T-helper 2 cell treated with Interferon-gamma antibody and Interleukin-4, amounts not matched to agents 5 μg/mL and 100 μg/mL, for 36 hours (primary cell): ENCODE measurements at places on chromosomes 7 and 10.

DNA sequence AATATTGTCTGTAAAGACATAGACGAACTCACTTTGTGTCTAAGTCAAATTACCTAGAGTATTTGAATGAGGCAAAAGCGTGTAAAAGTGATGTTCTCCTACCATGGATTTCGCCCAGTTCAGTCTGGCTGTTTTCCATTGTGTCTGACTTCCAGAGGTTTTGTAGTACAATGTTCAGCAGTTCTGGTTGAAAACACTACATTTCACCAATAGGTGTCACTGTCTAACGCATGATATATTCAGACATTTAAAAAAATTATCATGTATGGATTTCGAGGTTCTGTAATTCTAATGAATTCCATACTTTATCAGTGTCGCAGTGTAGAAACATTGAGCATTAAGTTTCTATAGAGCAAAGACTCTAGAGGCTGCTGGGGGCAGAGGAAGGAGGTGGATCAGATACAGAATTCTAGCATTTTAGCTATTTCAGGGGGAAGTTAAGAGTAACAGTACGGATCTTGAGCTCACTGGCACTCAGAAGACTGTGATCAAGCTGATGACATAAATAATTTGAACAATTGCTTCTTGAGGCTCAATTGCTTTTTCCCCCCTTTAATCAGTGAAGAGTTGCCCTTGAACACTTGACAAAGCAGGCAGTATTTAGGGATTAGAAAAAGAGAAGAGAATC is 196.9 kb upstream of the RHOBTB1 start:
- H3K36me3 ChIP-seq: no peaks in the 10 kb centered on the region
- peaks cover 1% of the 10 kb centered on the region for H3K4me1 ChIP-seq
- no peak overlapping the region for H3K4me3 ChIP-seq

GRCh38 chr10:5442065-5442989 is 30.0 kb downstream of the NET1 start:
- no peak for DNase-seq
- no peaks in the 10 kb centered on the region for H3K27me3 ChIP-seq
- peaks cover 47% of the 10 kb centered on the region for H3K4me1 ChIP-seq
- H3K27ac ChIP-seq: peak overlapping the region; percentile 55

GRCh38 chr10:101906586-101907183 is 63.1 kb upstream of the KCNIP2 start:
- H3K27me3 ChIP-seq: no peaks in the 10 kb centered on the region
- H3K4me1 ChIP-seq: peaks cover 5% of the 10 kb centered on the region
- no peak for DNase-seq
- H3K36me3 ChIP-seq: peaks cover 2% of the 10 kb centered on the region

DNA sequence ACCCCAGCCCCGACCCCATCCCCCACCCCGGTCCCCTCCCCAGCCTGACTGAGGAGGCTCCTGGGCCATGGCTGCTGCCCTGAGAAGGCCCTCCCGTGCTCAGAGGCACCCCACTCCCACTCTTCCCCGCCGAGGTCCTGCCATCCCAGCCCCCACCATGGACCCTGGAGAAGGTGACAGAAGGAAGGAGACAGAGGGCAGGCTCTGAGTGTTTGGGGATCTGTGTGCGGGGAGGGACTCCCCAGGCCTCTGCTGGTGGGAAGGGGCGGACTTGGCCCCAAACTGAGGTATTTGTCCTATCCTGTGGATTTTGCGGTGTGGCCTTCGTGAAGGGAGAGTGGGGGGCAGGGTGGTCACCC is 53.4 kb downstream of the PWWP2B start:
- no peak overlapping the region for H3K27ac ChIP-seq
- no peaks in the 10 kb centered on the region for H3K27me3 ChIP-seq
- no peak overlapping the region for H3K4me3 ChIP-seq

- no peak overlapping the region for H3K27ac ChIP-seq
- H3K36me3 ChIP-seq: peaks cover 3% of the 10 kb centered on the region
- peaks cover 25% of the 10 kb centered on the region for H3K4me1 ChIP-seq
- H3K27me3 ChIP-seq: peaks cover 9% of the 10 kb centered on the region
- no peak for DNase-seq
- H3K4me3 ChIP-seq: no peak overlapping the region
Observed at GRCh38 chr10:88964869-88965415, 12.4 kb upstream of the ACTA2 start.

DNA sequence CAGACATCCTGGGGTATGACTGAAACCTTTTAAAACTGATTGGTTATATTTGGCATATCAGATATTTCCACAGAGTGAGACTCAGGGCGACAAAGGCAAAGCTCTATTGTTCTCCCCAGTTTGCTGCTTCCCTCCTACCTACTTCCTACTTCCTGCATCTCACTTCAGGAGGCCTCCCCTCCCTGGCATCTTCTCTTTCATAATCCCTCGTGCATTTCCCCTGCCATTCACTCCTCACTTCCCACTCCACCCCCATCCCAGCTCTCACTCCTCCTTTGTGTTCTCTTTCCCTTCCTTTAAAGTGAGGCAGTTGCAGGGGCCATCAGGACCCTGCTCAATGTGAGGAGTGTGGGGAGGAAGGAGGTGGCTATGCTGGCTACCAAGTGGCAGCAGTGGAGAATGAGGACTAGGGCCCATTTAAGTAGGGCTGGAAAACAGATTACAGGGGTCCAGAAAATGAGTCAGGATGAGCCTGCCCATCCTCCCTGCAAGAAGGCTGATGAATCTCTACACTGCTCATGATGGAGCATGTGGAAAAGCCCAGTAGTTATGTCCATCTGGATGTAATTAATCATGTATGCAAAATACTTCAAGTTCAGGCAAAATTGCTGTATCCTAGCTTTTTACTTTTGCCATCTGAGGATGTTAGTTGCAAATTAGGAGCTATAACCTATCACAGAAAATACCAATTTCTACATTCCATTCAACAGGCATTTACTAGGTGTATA is 311.8 kb upstream of the IMMP2L start:
- H3K4me3 ChIP-seq: no peak overlapping the region
- no peak overlapping the region for H3K27ac ChIP-seq
- H3K27me3 ChIP-seq: peaks cover 5% of the 10 kb centered on the region
- no peak for DNase-seq
- no peaks in the 10 kb centered on the region for H3K36me3 ChIP-seq
- H3K4me1 ChIP-seq: no peaks in the 10 kb centered on the region
